Upper lobe of left lung (tissue), 6 donors: ENCODE measurements at places on chromosomes 11 and 22. TPM values are rescaled to one million over a fixed set of nuclear protein-coding genes. Genes with fewer than 3 reads are reported as not detected.

TBX10 gene
- total RNA-seq = not detected

MDK gene
- total RNA-seq = 19.6 TPM

WNT7B gene
- 8.7 TPM for total RNA-seq

PRG2 gene
- total RNA-seq = 2.6 TPM

EXPH5 gene
- 24.6 TPM for total RNA-seq

- H3K36me3 ChIP-seq = no peaks in the 10 kb centered on the region
- H3K27ac ChIP-seq = no peak overlapping the region
- H3K27me3 ChIP-seq = no peaks in the 10 kb centered on the region
- no peak for DNase-seq
- H3K4me1 ChIP-seq = no peaks in the 10 kb centered on the region
These were observed 124.3 kb downstream of the PLEKHA7 start for GRCh38 chr11:16889905-16890304.

DNA sequence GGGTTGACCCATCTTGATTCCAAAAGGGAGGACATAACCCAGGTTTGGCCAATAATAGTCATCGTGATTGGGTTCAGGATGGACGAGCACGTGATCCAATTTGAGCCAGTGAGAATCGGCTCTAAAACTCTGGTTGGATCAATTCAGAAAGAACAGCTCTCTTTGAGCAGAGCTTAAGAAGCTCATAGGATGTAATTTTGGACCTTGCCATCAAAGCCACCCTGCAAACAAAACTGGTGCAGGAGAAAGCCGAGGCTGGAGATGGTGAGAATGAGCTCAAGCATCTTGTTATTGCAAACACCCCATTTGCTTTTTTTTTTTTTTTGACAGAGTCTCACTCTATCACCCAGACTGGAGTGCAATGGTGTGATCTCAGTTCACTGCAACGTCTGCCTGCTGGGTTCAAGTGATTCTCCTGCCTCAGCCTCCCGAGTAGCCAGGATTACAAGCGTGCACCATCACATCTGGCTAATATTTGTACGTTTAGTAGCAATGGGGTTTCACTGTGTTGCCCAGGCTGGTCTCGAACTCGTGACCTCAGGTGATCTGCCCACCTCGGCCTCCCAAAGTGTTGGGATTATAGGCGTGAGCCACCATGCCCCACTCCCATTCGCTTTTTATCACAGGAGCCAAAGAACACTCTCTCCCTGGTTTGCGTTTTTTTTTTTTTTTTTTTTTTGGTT lies 13.8 kb upstream of the MIAT start:
- H3K36me3 ChIP-seq = no peaks in the 10 kb centered on the region
- peak overlapping the region; percentile 67 for H3K27ac ChIP-seq
- peaks cover 42% of the 10 kb centered on the region for H3K4me1 ChIP-seq
- DNase-seq = no peak

DNA sequence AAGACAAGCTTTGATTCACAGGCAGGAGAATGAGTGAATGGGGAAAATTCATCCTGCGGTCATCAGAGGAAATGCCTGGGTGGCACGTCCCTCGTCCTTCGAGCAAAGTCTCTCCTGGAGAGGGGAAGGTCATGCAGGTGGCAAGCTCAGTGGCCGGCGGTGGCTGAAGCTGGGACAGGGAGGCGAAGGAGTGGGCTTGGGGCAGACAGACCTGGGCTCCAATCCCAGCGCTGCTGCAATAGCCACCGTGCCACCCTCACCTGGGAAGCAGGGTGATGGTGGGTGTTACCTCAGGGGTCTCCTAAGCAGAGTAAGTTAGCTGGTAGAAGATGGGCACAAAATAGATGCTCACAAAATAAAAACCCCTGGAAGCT lies 22.4 kb upstream of the CACNG2 start:
- no peak overlapping the region for H3K4me3 ChIP-seq
- DNase-seq = no peak
- no peaks in the 10 kb centered on the region for H3K4me1 ChIP-seq
